Neural crest cell (in vitro differentiated cells): ENCODE measurements at places on chromosomes 2 and 18. TPM values are rescaled to one million over a fixed set of nuclear protein-coding genes. Genes with fewer than 3 reads are reported as not detected.

GRCh38 chr18:64219517-64219916 lies 70.6 kb upstream of the LINC00305 start:
- no peak for DNase-seq

- DNase-seq = no peak
These were observed 3.9 kb upstream of the SRBD1 start for GRCh38 chr2:45614871-45615415.

DNA sequence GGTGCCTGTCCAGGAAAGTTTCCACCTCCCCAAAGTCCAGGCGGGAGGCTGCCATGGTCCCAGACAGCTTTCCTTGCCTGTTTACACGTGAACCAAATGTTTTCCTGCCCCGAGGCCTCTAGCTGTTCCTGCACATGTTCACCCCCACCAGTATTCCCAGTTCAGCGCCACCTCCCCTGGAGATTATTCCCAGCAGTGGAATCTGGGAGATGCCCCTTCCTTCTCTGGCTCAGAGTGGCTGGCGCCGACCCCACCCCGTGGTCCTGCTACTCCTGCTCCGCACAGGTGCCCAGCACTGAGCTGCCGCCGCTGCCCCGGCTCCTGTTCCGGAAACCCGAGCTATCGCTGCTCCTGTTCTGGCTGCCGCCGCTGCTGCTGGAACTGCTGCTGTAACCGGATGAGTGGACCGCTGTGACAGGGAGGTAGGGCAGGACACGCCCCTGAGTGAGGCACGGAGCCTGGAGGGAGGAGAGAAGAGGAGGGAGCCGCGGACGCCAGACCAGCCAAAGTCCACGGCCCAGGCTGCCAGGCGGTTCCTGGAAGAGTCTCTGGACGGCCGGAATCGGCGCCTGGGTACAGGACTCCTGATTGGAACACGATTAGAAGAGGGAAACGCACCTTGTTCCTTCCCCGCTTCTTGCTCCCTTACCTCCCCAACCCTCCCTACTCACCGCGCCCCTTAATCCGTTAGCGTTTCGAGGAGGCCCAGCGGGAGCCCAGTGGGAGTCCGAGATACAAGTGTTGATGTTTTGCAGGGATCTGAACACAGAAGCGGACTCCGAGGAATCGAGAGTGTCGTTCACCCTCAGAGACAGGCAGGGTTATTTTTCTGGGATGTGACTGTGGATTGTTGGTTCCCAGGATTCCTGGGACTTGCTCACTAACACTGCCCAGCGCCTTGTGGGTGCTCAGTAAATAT lies at the start of gene PDE11A:
TSS of gene PDE11A (minus strand) at position 395 of the 919 bp plus-strand sequence. CDS start at position 55, 340 bp downstream.
- DNase-seq = peak; percentile 64

- DNase-seq = no peak
These were observed 5.1 kb upstream of the PPIG start for GRCh38 chr2:169579044-169579443.

Gene GPC1
- 88.6 and 89.9 TPM in 2 replicates for total RNA-seq

Gene NTSR2
- total RNA-seq = not detected in 2 replicates
